Activated CD4-positive, alpha-beta T cell treated with anti-CD3 and anti-CD28 coated beads, Interleukin-2, amount 50 U/mL, for 48 hours (primary cell): ENCODE measurements at places on chromosomes 12 and 14.

GRCh38 chr14:94282991-94283723, 9.9 kb downstream of the SERPINA10 start:
- DNase-seq: no peak

DNA sequence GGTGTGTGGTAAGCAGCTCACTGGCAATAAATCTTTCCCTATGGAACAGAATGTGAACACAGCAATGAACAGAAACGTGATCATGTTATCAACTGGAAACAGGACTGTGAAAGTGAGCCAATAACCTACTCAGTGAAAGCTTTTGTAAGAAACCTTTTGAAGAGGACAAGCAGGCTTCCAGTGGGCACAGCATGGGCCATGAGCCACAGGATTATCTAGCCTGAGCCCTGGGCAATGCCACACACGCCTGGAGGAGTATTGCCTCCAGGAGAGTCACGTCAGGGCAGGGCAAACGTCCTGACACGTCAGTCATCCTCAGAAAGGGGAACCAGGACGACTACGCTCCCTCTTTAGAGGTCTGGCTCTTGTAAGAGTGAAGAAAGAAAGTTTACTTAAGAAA, 32.3 kb downstream of the NRDE2 start:
- DNase-seq: no peak

- no peak for DNase-seq
These were observed 278.9 kb upstream of the SOX5 start for GRCh38 chr12:24228371-24228770.

GRCh38 chr12:22190-22529, 44.4 kb upstream of the IQSEC3 start:
- no peak for DNase-seq

GRCh38 chr12:87406926-87407325, 622.3 kb downstream of the C12orf50 start:
- DNase-seq: no peak

DNA sequence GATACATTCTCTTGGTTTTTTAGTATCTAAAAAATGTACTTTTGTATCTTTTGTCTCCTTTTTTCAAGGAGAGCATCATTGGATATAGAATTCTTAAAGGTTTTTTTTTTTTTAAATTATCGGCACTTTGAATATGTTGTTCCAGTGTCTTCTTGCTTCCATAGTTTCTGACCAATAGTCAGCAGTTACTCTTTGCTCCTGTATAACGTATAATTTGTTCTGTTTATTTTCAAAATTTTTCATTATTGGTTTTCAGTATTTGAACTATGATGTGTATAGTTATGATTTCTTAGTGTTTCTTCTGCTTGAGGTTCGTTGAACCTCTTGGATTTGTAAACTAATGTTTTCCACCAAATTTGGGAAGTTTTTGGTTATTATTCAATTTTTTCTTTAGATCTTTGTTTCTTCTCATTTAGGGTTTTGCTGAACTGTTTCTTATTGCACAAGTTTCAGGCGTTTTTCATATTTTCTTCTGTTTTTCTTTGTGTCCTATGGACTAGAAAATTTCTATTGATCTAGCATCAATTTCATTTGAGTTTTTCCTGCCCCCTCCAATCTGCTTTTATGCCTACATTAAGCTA, 93.9 kb downstream of the PLBD1 start:
- DNase-seq: no peak

GRCh38 chr12:26195641-26196420, 458 bp downstream of the SSPN start:
- no peak for DNase-seq

GRCh38 chr12:41407232-41407799, 219.2 kb downstream of the PDZRN4 start:
- DNase-seq: no peak

DNA sequence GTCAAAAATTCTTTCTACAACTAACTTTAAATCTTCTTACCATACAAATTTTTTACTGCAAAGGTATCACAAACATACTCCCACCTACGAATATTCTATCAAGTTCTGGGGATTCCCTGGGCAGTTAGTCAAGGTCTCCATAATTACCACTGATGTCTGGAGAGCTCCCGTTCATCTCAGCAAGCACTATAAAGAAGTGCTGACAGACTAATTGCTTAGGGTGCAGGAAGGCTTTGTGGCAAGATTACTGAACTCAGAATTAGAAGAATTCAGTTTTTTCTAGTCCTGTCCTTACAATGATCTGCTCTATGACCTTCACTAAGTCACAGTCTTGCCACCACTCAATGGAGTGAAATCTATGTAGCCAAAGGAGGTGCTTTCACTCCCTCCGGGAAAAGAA, 61.5 kb downstream of the DUSP16 start:
- DNase-seq: no peak

DNA sequence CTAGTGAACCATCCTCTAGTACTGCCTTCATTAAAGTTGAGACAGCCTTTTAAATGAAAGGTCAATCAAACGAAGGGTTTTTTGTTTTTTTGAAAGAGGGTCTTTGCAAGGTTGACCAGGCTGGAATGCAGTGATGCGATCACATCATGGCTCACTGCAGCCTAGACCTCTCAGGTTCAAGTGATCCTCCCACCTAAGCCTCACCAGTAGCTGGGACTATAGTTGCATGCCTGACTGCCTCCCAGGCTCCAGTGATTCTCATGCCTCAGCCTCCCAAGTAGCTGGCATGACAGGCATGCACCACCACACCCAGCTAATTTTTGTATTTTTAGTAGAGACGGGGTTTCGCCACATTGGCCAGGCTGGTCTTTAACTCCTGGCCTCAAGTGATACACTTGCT, 114.6 kb upstream of the SINHCAF start:
- DNase-seq: no peak

- no peak for DNase-seq
These were observed 398 bp upstream of the MSRB3 start for GRCh38 chr12:65277994-65278575.

DNA sequence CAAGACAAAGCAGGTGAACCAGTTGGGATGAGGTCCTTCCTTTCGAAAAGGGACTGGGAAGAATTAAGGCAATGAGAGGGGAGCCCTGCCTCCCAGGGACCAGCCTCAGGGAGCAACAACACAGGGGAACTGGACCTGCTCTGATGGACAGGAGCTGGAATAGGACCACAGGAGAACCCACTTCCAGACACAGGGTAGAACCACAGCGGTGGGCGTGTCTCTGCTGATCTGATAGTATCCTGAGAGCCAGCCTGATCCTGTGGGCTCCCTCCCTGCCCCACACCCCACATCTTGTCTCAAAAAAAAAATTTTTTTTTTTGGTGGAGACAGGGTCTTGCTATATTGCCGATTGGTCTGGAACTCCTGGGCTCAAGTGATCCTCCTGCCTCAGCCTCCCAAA, 13.6 kb upstream of the PLEK2 start:
- DNase-seq: no peak

GRCh38 chr12:130074661-130075406, 87.4 kb upstream of the FZD10 start:
- DNase-seq: no peak

GRCh38 chr12:25518512-25518911, 34.6 kb downstream of the LMNTD1 start:
- DNase-seq: no peak

- DNase-seq: no peak
These were observed 230.7 kb upstream of the PRKD1 start for GRCh38 chr14:30158299-30158698.

- no peak for DNase-seq
These were observed 1046.6 kb upstream of the USP15 start for GRCh38 chr12:61213646-61214045.

- DNase-seq: peak; percentile 77
These were observed 47.2 kb upstream of the PLXNC1 start for GRCh38 chr12:94100990-94101737.

- no peak for DNase-seq
These were observed 76.7 kb downstream of the NCOR2 start for GRCh38 chr12:124490584-124491305.

- DNase-seq: peak; percentile 34
These were observed 18.5 kb downstream of the NCOR2 start for GRCh38 chr12:124548854-124549378.

GRCh38 chr14:37972941-37973887, 234.5 kb upstream of the SSTR1 start:
- DNase-seq: no peak

DNA sequence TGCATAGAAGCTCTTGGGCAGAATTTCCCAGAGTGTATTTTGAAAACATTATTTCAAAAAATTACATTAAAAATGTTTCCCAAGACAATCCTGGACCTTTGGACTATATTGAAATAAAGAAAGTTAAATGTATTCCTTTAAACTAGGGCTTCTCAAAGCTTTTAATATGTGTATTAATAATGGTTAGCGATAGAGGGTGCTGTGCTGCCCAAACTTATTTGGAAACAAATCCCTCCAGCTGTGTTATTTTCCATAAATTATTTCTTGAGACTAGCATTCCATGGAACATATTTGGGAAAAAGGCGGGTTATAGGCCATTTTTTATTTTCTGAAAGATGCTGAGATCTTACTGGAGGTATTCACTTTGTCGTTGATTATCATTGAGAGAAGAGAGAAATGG, 397.8 kb upstream of the MIS18BP1 start:
- DNase-seq: no peak
